ENCODE measurements at places on chromosomes 5 and 9.

DNA sequence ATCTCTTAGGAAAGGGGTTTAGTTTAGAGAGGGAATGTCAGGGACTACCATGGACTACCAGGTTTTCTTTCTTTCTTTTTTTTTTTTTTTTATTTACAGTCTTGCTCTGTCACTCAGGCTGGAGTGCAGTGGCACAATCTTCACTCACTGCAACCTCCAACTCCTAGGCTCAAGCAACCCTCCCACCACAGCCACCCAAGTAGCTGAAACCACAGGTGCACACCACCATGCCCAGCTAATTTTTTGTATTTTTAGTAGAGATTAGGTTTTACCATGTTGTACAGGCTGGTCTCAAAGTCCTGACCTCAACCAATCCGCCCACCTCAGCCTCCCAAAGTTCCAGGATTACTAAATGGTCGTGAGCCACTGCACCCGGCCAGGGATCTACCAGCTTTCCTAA is 572.7 kb downstream of the CAAP1 start:
- DNase-seq, result no peak

DNA sequence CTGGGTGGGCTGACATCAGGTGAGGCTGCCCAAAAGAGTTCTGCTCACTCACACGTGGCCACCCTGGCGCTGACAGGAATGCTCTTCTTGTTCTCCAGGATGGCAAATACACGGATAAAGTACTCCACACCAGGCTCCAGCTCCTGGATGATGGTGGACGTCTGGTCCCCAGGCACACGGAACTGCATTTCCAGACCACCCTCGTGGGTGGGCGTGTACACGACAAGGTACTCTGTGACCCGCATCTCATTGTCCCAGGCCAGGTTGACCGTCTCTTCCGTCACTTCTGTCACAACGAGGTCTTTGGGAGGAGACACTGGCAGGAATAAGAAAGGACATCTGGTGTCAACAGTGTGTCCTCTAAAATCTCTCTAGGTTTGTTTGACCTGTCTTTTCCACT is 33.8 kb downstream of the TNC start:
- DNase-seq, result no peak

DNA sequence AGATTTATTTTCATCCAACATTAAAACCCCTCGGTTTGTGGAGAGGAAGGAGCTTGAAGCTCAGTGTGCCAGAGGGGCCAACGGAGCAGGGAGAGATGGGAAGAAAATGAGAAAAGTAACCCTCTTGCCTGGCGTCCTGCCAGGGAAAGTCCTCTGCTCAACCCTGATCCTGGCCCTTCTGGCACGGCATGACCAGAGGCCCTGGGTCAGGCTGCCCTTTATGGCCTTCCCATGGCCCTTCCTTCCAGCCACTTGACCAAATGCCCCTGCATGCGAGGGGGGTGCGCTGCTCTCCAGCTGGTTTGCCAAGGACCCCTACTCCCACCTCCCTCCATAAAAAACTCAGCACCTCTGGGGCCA is 43.8 kb downstream of the SPRY4 start:
- DNase-seq, result no peak

DNA sequence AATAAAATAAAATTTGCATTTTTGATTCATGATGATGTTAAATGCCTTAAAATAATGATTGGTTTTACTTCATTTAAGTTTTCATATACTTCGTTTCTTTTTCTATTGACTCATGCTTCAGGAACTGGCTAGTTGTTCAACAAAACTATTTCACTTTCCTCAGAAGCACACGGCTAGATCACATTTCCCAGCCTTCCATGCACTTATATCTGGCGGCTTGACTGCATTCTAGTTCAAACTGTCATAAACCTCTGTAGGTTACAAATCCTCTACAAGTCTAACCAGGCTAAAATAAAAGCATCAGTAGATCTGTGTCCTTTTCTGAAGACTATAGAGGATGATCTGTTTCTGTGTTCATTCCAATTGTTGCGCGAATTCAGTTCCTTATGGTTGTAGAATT is 46.3 kb upstream of the CNTLN start:
- no peak for DNase-seq

GRCh38 chr5:114458726-114459125 is 96.9 kb downstream of the KCNN2 start:
- no peak for DNase-seq

- DNase-seq, result no peak
Observed at GRCh38 chr5:141504216-141504615, 15.3 kb downstream of the PCDHGC5 start.

DNA sequence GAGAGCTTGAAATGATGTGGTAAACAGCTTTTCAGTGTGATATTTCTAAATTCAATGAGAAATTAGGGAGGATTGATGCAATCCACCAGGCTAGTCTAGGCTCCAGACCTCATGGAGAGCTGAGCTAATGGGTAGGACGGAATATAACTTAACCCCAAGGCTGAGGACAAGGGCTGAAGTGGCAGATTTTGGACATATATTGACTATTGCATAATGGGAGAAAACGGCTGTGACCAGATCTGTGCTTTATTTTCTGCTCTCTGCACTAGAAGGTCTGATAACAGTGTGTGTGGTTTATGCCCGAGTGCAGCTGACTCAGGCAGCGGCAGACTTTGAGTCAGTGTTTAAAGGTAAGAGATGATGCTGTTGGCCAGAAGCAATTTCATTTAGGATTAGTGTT is 70.6 kb downstream of the ACTBL2 start:
- DNase-seq, result no peak

GRCh38 chr9:107188376-107188775 is 94.7 kb upstream of the RAD23B start:
- no peak for DNase-seq

DNA sequence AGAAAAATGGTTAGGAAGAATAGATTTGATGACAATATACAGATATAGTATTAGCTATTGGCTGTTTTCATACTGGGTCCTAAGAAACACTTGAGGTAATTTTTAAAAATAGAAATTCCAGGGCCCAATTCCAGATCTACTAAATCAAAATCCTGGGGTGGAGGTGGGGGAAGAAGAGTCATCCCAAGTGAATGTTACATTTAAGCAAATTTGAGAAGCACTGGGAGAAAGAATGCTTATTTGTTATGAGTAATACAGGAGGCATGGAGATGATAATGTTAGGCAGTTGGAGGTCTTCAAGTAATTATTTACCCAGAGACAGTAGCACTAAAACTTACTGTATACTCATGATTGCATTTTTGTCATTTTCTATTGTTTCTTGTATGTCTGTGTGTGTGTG is 93.0 kb upstream of the DAB2 start:
- DNase-seq, result no peak

GRCh38 chr5:1374679-1375055 is 29.8 kb upstream of the CLPTM1L start:
- no peak for DNase-seq

DNA sequence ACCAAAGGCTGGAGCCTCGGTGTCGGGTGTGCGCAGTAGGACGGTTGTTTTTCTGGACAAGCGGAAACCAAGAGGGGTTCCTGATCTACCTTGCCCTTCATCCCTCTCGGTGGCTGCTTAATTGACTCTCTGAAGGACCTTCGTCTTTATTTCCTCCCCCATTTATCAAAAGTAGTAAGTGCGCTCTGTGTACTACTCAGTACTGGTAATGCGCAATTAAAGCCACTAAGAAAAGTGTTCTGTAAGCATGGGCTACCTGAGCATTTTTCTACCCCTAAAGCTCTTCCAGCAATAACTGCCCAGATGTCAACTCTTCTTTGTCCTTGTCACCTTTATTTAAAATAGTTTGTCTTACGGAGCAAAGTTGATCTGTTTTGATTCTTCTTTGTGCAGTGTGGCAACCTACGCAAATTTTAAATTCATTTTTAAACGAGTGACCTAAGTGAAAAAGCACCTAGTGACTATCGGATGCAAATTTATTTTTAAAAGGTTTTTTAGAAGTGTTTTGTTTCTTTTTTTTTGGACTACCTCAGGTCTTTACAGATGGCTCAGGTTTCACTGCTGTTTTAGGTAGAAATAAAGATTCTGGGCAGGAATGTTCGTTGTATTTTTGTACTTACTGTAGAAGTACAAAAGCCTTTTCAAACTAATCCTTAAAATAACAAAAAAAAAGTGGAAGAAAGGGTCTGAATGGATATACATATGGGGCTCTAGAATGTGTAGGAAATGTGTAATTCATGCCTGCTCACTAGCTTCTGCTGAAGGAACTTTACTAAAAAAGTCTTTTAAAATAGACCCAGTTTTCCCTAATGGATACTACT is 2.0 kb downstream of the JMY start:
- no peak for DNase-seq

- no peak for DNase-seq
Observed at GRCh38 chr5:96439477-96440184, 6.6 kb upstream of the PCSK1 start.

DNA sequence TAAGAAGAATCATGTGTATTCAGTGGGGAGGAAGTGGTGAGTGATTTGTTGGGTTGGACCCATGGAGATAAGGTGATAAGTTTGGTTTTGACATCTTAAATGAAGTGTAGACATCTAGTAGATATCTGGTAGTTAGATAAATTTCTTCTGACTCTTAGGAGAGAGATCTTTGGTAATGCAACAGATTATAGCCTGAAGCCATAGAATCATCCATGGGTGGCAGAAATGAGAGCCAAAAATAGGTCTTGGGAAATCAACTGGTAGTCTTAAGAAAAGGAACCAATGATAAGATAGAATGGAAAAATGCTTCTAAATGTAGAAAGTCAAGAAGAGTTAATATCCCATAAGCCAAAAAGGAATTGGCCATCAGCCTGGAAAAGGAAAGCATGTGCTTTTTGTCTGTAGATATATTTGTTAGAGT is 532.7 kb upstream of the GRAMD2B start:
- DNase-seq, result no peak

- no peak for DNase-seq
Observed at GRCh38 chr5:66415208-66415607, 181.0 kb upstream of the MAST4 start.

- no peak for DNase-seq
Observed at GRCh38 chr5:33968211-33969005, 16.1 kb downstream of the SLC45A2 start.

DNA sequence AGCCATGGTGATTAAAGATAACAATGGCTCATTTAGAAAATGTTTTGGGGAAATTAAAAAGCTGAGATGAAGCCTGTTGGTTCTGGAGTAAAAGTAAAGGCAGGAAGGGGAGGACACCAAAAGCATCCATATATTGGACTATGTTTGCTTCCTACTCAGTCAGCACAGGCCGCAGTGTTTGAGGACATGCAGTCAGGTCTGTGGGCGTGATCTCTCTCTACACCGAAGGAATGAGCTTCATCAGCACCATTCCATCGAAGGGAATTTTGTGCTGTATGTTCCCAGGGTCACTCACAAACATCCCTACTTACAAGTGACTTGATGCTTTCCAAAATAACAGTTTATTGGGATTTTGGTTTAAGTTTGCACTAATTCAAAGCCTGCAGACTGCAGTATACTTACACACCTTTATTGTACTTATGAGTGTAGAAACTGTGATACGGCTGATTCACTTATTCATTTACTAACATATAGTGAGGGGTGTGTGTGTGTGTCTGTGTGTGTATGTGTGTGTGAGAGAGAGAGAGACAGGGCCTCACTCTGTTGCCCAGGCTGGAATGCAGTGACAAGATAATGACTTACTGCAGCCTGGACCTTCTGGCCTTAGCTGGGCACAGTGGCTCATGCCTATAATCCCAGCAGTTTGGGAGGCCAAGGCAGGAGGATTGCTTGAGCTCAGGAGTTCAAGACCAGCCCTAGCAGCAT is 13.4 kb upstream of the CDK5RAP2 start:
- DNase-seq, result no peak

DNA sequence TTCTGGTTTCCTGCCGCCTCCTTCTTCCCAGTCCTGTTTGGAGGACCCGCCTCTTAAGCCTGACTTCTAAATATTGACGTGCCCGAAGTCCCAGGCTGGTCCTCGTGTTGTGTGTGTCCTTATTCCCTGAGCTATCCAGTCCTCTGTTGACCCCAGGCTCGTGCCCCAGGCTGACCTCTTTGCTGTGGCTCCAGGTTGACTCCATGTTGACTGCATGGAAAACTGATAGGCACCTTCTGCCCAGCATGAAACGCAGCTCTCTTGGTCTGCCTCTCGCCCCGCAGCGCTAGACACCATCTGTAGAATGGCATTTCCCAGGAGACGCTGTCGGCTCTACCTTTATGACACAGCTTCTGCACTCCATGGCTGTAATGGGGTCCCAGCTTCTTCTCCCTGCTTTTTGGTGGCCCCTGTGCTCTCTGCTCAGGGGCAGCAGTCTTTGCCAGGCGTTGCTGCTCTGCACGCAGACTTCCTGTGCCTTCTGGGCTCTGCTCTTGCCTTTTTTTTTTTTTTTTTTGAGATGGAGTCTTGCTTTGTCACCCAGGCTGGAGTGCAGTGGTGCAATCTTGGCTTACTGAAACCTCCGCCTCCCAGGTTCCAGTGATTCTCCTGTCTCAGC is 28.4 kb downstream of the EHMT1 start:
- no peak for DNase-seq

GRCh38 chr5:179802207-179802883 is 4.3 kb downstream of the MGAT4B start:
- DNase-seq, result no peak

DNA sequence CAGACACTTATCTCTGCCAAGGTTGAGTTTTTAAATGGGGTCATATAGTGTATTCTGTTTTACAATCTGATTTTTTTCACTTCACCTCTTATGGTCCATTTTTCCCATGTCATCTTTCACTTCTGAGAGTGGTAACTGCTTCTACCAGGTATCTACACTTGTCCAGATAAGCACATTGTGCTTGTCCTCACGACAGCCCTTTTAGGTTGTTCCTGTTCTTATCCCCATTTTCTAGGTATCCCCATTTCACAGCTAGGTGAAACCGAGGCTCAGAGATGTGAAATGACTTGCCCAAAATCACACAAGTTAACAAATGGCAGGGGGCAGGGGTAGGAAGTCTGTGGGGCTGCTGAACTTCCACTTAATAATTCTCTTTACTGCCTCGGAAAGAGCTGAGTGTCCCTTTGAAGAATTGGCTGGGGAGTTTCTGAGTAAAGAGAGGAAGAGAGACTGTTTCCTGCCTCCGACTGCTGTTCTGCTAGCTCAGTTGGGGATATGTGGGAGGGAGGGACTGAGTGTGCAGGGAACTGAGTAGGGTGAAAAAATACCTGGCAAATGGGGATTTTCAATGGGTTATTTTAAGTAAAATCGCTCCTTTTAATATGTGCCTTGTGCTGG is 255.4 kb downstream of the GRIA1 start:
- DNase-seq, result no peak

GRCh38 chr9:116497095-116497890 is 189.8 kb upstream of the TRIM32 start:
- no peak for DNase-seq

- no peak for DNase-seq
Observed at GRCh38 chr9:91547081-91547480, 123.4 kb upstream of the NFIL3 start.

GRCh38 chr9:84652496-84653120 is 16.9 kb upstream of the NTRK2 start:
- DNase-seq, result no peak

DNA sequence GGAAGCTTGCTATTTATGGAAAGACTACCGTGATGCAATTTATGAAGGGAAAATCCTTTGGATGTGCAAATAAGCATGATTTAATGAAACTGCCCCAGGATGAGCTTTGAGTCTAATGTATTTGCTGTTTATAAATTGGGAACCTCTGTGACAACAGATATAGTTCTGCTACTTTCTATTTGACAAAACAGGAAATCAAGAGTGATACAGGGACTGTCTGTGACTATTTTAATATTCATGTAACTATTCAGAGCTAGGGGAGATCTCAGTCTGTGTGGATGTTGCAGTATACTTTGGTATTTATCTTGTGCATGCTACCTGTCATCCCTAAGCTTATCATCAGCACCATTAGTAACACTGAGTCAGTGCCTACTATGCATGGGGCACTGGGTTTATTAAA is 132.1 kb downstream of the PDZD2 start:
- no peak for DNase-seq

Data from NCI-H187 (cell line).